Mucosa of gallbladder (tissue), 1 donor: ENCODE measurements at places on chromosomes 6 and 20. TPM values are rescaled to one million over a fixed set of nuclear protein-coding genes. Genes with fewer than 3 reads are reported as not detected.

GRCh38 chr6:68876792-68877493 is 241.9 kb downstream of the ADGRB3 start:
- no peak for DNase-seq

TRIM15 gene
- 19.6 TPM for total RNA-seq

DNA sequence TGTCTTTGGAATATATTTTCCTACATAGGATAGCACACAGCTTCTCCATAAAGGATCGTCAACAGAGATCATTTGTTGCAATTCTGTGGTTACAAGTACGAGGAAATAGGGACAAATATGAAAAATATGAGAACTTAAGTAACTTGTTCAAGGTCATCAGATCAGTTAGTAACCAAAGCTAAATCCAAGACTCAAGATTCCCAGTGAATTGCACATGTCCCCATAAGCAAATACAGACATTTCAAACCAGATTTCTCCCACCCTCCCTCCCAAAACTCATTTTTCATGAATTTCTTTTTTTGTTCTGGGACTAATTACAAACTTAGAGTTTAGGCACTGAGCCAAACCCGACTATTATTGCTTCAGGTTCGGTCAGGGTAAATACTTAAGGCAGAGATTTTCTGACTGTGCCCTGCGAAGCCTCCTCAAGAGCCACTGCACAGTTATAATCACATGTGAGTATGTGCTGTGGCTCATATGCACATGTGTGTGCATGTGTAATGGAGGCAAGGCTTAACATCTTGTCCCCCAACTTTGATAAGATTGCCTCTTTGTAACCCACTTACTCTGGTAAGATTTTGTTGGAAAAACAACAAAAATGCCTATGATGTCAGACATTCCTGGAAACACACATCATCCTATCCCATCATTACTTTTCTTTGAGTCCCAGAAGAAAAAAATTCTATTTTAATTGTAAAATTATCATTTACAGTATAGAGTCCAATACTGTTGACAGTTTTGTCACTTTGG is 216.2 kb downstream of the CD83 start:
- DNase-seq, result no peak

- no peak for DNase-seq
Measured at GRCh38 chr6:14664621-14665315, 547.2 kb downstream of the CD83 start.

DNA sequence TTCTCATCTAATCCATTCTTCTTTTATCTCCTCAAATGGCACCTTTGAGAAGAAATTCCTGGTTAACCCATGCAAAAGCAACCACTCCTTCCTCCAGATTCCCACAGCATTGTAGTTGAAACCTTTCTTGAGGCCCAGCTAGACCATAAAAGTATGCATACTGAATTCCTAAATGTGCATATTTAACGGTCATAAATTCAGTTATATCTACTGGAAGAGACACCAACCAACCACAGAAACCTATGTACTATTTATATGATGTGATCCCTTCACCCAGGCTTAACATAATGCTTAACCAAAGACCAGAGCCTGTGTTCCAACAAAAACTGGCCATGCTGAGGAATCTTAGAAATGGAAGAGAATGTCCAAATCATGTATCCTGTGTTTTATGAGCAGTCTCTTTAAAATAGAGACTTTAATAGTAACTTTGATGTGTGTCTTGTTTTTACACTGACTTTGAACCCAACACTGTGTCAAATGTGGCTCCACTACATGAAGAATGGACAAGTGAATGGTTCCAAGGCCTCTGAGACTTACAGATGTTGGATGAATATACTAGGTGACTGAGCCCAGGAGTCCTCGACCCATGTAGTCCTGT is 11.4 kb upstream of the TAF8 start:
- no peak for DNase-seq

HDAC2 gene
- total RNA-seq, result 64.5 TPM

DNA sequence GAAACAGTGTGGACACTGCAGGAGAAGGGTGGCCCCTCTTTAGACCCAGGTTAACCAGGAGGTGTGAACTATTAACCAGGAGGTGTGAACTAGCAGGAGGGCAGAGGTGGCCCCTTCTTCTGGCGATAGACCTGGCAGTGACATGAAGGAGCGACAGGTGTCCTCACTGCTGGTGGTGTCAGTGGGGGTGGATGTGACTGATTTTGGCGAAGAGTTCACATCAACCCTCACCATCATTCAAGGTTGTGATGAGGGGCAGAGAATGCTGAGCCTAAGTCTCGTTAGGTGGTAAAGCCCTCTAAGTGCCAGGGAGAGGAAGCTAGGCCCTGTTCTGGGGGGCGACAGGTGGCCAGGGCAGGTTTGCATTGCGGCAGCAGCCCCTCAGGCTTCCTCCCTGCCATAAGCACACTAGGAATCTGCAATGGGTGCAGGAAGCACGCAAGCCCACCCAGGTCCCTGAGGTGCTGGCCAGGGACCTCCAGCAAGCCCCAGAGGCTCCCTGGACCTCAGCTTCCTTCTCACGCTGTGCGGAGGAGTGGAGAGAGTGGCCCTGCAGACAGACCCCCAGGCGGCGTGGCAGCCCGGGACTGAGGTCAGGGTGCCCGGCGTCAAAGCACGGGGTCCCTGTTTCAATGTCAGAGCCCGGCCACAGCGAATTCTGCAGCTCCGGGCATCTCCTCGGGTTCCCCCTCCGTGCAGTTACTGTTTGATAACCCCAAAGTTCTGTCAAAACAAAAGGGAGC is 13.7 kb downstream of the NPEPL1 start:
- peak; percentile 7 for DNase-seq

DEFB124 gene
- total RNA-seq, result 0.81 TPM

GRCh38 chr6:147046141-147046877 is 157.9 kb upstream of the STXBP5 start:
- no peak for DNase-seq

DNA sequence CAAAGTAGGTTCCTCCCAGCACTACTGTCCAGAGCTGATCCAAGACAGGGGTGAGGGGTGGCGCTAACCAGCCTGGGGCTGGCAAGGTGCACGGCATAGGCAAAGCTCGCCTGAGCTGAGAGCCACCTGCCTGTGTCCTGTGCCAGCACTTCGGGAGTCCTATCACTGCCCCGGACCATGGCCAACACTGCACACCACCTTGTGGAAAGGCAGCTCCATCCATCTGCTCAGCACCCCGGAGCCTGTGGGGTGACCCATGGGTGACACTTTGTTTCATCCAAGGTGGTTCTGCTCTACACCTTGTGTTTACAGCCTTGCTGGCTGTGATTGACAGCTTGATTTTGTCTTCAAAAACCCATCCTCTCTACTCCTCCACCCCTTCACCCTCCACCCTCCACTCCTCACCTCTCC is 32.9 kb upstream of the GATA5 start:
- DNase-seq, result no peak

CAGE1 gene
- not detected for total RNA-seq

GRCh38 chr6:136752554-136752953 is 39.7 kb downstream of the MAP3K5 start:
- no peak for DNase-seq

GRCh38 chr6:51108563-51109234 is 290.0 kb downstream of the TFAP2B start:
- no peak for DNase-seq

DNA sequence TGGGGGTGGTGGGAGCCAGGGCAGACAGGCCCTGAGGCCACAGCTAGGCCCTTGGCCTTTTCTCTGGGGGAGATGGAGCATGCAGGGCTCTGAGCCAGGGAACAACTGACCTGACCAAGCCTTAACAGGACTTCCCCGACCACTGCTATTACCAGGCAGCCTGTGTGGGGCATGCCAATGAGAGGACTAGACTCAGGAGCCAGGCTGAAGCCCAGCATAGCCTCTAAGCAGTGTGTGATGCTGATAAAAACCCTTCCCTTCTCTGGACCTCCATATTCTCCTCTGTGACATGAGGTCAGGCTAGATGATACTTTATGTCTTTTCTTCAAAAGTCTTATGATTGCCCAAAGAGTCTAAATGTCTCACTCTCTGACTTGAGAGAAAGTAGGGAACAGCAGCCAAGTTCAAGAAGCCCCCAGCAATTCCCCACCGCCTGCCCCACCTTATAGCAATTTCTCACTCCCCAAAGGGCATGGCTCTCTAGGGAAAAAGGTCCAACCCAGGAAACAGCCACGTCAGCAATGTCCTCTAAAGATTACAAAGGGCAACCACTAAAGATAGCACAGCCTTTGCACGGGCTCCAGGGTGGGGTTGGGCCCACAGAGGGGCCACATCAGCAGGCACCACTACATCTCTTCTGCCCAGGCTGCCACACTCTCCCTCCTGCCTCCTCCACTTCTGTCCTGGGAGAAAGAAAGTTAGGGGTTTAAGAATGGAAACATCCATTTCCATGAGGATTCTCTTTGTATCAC is 71.3 kb downstream of the TRERF1 start:
- DNase-seq, result no peak

ISM1 gene
- total RNA-seq, result 0.95 TPM

DNA sequence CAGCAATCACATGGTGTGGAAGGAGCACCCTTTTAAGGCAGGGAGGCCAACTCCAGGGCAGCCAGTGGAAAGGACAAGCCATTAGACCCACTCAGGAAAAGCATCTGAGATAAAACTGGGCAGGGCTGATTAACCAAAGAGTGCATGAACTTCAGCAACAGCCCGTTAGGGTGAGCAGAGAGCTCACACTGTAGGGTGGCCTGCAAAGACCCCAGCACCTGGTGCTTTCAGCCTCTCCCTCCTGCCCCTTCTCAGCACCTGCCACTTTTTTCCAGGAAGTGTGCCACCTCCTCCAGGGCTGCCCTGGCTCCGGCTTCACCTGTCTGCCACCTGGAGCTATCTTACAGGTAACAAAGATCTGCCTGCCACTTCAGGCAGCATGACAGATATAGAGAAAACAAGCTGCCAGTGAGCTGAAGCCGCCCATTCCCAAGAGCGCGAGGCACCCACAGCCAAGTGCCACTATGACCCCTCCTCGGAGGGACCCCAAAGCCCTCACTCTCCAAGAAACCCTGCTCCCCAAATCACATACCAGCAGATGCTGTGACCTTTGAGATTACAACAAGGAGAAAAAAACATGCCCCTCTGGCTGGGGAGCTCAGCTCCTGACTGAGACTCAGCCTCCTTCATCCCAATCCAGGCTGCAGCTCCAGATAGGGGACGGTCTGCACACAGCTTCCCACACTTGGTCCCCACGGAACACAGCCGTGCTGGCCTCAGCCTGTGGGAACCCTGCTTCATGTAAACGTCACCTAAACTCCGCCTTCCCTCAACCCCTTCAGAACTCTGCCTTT is 71.2 kb downstream of the ABHD12 start:
- DNase-seq, result no peak

TFAP2C gene
- total RNA-seq, result 2.1 TPM

CFAP206 gene
- 0.40 TPM for total RNA-seq

RARS2 gene
- 29.1 TPM for total RNA-seq

ASF1A gene
- 16.7 TPM for total RNA-seq

GRCh38 chr20:10520528-10520927 is 85.4 kb downstream of the SLX4IP start:
- DNase-seq, result no peak

GRCh38 chr6:109804020-109804419 is 112.9 kb downstream of the FIG4 start:
- no peak for DNase-seq

DNA sequence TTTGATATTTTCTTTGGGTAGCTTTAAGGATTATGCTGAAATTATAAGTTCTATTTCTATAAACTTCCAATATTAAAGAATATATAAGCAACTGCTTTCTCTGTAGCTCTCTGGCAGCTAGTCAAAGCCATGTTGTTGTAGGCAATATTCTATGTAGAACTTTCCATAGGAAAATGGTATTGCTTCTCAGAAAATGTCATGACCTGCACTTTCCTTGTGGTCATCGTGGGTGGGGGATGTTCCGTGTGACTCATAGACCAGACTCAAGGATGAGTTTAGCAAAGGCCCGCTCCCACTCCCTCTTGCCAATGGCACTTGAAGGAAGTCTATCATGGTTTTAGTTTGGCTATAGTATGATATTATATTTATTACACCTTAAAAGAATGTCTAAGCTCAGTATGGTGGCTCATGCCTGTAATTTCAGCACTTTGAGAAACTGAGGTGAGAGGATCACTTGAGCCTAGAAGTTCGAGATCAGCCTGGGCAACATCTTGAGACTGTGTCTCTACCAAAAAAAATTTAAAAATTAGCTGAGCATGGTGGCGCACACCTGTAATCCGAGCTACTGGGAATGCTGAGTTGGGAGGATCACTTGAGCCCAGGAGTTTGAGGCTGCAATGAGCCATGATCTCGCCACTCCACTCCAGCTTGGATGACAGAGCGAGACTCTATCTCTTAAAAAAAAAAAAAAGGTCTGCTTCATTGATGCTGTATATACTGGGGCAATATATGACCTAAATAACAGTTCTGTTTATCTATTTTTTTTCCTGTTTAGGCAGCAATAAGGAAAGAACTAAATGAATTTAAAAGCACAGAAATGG is 36.6 kb upstream of the LTV1 start:
- DNase-seq, result peak; percentile 14

DNA sequence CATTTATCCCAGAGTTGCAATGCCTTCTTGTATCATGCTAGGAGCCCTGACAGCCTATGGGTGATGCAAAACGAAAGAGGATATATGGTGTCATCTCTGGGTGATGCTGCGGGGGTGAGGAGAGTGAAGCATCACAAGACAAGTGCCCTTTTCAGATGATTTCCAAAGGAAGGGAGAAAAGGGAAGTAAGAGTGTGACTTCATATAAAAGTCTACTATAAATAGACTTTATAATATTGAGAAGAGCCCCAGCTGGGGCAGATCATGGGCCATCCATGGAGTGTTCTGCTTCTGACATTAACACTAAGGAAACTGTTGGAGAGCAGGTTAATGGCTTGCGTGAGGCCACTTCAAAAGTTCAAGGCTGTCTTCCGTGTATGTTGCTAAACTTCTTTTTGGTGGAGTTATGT is 4.4 kb downstream of the CD83 start:
- peak; percentile 44 for DNase-seq

DNA sequence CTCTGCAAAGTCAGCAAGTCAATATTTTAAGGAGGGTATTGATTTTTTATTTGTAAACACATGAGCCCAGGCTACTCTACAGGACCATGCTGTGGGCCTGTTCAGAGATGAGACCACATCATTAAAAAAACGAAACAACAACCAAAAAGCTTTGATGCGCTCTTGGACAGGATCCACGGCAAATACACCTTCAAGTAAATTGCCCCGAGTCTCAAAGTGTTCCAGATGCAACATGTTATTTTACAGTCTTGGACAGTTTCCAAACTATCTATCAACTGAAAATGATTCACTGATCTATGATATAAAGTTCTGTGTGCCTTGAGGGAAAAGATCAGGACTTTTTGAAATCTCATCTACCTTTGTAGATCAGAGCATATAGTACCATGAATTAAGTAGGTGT is 25.8 kb upstream of the CARMIL1 start:
- no peak for DNase-seq

DNA sequence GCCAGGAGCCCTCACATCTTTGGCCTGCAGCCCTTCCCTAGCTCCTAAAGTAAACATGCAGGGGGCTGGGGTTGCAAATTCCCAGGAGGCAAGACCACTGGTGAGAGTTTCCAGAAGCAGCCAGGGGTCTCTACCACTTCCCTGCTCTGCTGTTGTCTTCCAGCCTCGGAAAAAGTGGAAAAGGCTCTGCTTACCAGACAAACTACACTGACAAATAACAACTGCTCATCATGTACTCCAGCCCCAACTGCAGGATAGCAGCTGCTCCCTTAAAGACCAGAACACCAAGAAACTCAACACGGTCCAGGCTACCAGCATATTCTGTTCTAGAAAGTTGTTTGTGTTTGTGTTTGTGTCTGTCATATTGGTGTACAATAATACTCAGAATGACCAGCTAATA is 187.5 kb upstream of the MARCKS start:
- DNase-seq, result no peak

- DNase-seq, result peak; percentile 47
Measured at GRCh38 chr20:45097485-45098102, 3.3 kb downstream of the KCNS1 start.
